Esophagus squamous epithelium (tissue), 5 donors: ENCODE measurements at places on chromosomes 13 and 19. TPM values are rescaled to one million over a fixed set of nuclear protein-coding genes. Genes with fewer than 3 reads are reported as not detected.

The ZNF557 gene
- 3.7 TPM for total RNA-seq

The KCTD4 gene
- total RNA-seq, result not detected

The CKM gene
- not detected for total RNA-seq

The CDKN2D gene
- total RNA-seq, result 5.5 TPM

The AP1M2 gene
- total RNA-seq, result 59.9 TPM

The SSC5D gene
- total RNA-seq, result 5.0 TPM

The SIGLECL1 gene
- not detected for total RNA-seq

The C19orf67 gene
- total RNA-seq, result not detected

The CYP4F2 gene
- total RNA-seq, result 0.19 TPM

The CYSLTR2 gene
- total RNA-seq, result 0.19 TPM

The LEUTX gene
- not detected for total RNA-seq

The GDF15 gene
- not detected for total RNA-seq

The ZNF329 gene
- 3.0 TPM for total RNA-seq

The SPACA7 gene
- not detected for total RNA-seq

The KCNRG gene
- 1.1 TPM for total RNA-seq

The SCGB2B2 gene
- total RNA-seq, result not detected

The PRX gene
- 0.70 TPM for total RNA-seq

The PRR19 gene
- total RNA-seq, result 0.88 TPM

The ERICH6B gene
- total RNA-seq, result not detected

The ZNF525 gene
- 5.2 TPM for total RNA-seq

The DHDH gene
- 0.95 TPM for total RNA-seq

The IFNL1 gene
- not detected for total RNA-seq

The ZNF575 gene
- not detected for total RNA-seq

The CGB8 gene
- total RNA-seq, result not detected

The KIR2DL4 gene
- not detected for total RNA-seq

The CEACAM8 gene
- total RNA-seq, result not detected

The PROSER3 gene
- 3.7 TPM for total RNA-seq

The CD79A gene
- total RNA-seq, result 3.1 TPM

The C5AR1 gene
- total RNA-seq, result 3.2 TPM

The LYPD3 gene
- total RNA-seq, result 785 TPM

The SYCN gene
- total RNA-seq, result not detected

The SRRM5 gene
- total RNA-seq, result not detected

The URAD gene
- total RNA-seq, result not detected

The BRME1 gene
- 1.8 TPM for total RNA-seq

The ZNF432 gene
- total RNA-seq, result 5.5 TPM

The PALM3 gene
- not detected for total RNA-seq
